Esophagus muscularis mucosa (tissue), 4 donors: ENCODE measurements at places on chromosomes 1 and 21.

GRCh38 chr1:47727697-47728085 is 269.5 kb downstream of the TRABD2B start:
- DNase-seq, result no peak

- no peak for DNase-seq
These were observed 181.1 kb downstream of the RWDD3 start for GRCh38 chr1:95415146-95415545.

DNA sequence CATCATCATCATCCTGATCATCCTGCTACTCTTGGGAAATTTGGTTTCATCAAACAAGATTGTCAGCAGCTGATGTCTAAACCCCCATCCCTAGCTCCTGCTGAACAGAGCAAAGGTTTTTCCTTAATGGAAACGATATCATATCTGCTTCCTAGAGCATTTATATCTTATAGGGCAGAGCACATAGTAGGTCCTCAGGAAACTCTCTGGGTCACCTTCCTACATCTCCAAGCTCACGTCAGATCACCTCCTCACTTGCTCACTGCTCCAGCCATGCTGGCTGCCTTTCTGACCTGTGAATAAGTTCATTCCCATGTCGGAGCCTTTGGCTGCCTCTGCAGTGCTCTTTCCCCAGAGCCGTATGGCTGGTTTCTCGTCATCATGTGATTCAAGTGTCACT is 10.4 kb downstream of the FBXO2 start:
- DNase-seq, result no peak

DNA sequence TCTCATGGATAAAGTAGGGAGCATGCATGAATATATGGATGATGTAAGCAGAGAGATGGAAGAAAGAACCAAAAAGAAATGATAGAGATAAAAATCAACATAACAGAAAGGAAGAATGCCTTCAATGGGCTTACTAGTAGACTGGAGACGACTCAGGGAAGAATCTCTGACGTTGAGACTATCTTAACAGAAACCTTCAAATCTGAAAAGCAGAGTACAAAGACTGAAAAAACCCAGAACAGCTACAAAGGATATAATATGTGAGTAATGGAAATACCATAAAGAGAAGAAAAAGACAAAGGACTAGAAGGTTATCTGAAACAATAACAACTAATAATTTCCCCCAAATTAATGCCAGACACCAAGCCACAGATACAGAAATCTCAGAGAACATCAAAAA is 18.3 kb upstream of the SELP start:
- DNase-seq, result no peak

- DNase-seq, result no peak
These were observed 12.8 kb downstream of the CADM3 start for GRCh38 chr1:159184201-159184600.

DNA sequence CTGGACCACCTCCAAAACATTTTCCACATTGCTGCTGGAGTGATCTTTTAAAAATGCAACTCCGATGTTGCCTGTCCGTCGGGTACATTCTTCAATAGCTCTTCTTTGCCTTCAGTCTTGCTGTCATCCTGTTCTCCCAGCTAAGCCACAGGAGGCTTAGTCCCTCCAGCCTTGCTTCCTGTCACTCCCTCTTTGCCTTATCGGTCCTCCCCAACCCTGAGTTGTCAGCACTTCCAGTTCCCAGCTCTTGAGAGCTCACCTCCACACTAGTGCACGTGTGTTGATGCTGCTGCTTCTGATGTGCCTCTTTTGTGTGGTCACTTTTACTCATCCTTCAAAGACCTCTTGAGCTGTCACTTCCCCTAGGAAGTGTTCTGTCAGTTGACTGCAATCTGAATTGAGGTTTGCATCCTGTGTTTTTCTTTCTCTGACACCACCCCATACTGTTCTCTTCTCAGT is 15.3 kb downstream of the UCK2 start:
- no peak for DNase-seq

GRCh38 chr1:97572561-97572960 is 348.3 kb downstream of the DPYD start:
- no peak for DNase-seq

- no peak for DNase-seq
These were observed 66.0 kb upstream of the NRIP1 start for GRCh38 chr21:15130751-15131150.

GRCh38 chr1:165960136-165960535 is 132.7 kb downstream of the UCK2 start:
- DNase-seq, result peak; percentile 47

- no peak for DNase-seq
These were observed 1.6 kb downstream of the TNFRSF14 start for GRCh38 chr1:2557482-2558400.

DNA sequence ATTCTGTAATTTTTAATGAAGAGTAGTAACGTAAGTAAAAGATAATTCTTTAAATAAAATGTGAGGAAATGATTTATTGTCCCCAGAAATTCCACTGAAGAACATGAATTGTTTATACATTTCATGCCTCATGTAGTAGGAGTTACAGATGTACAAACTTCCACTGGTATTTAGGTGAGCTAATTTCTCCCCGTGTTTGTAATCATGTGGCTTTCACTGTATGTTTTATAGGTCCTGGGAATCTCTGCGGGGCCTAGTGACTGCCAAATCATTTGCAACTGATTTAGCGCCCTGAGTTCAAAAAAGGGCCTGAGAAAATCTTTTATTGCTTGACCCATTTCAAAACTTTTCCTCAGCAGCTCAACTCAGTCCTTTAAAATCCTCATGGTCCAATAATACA is 30.5 kb upstream of the FASLG start:
- no peak for DNase-seq

- no peak for DNase-seq
These were observed 119.2 kb downstream of the RWDD3 start for GRCh38 chr1:95353194-95353593.

GRCh38 chr1:18148461-18148860 is 40.9 kb downstream of the IGSF21 start:
- DNase-seq, result no peak

GRCh38 chr1:247656221-247656875 is 23.2 kb downstream of the OR13G1 start:
- no peak for DNase-seq

DNA sequence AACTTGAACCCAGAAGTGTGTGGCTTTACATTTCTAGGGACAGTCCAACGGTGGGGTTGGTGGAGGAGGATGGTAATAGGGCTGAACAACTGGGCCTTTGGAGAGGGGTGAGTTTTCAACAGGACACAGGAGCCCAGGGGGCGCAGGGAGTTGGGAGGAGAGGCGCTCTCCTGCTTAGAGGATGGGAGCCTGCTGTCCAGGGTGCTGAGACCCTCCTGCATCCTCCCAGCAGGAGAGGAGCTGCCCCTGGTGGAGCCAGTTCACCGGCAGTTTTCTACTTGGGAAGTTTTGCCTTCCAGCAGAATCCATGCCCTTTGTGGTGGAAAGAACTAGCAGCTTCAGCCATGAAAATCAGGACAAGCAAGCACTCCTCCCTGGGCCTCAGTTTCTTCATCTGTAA is 8.6 kb downstream of the KCNC4 start:
- no peak for DNase-seq

- no peak for DNase-seq
These were observed 122.7 kb downstream of the TGFBR3 start for GRCh38 chr1:91763252-91763651.

DNA sequence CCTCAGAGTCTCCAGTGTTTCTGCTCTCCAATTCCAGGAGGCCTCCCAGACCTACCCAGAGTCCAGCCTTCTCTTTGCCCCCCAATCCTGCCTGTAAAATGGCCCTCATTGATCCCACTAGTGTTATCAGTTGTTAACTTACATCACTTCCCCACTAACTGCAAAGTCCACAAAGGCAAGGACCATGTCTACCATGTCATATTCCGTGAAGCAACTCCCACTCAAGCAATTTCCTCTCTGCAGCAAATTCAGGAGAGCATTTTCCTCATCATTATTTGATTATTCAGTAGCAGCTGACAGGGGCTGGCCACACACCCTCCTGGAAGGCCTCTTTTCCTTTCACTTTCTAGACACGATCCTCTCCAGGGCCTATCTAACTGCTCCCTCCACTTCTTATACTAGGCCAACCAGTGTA is 153.5 kb downstream of the RERE start:
- DNase-seq, result no peak

- DNase-seq, result no peak
These were observed 9.0 kb downstream of the ARHGEF2 start for GRCh38 chr1:155969377-155969791.

- DNase-seq, result no peak
These were observed 63.3 kb downstream of the MEF2D start for GRCh38 chr1:156437037-156437867.

DNA sequence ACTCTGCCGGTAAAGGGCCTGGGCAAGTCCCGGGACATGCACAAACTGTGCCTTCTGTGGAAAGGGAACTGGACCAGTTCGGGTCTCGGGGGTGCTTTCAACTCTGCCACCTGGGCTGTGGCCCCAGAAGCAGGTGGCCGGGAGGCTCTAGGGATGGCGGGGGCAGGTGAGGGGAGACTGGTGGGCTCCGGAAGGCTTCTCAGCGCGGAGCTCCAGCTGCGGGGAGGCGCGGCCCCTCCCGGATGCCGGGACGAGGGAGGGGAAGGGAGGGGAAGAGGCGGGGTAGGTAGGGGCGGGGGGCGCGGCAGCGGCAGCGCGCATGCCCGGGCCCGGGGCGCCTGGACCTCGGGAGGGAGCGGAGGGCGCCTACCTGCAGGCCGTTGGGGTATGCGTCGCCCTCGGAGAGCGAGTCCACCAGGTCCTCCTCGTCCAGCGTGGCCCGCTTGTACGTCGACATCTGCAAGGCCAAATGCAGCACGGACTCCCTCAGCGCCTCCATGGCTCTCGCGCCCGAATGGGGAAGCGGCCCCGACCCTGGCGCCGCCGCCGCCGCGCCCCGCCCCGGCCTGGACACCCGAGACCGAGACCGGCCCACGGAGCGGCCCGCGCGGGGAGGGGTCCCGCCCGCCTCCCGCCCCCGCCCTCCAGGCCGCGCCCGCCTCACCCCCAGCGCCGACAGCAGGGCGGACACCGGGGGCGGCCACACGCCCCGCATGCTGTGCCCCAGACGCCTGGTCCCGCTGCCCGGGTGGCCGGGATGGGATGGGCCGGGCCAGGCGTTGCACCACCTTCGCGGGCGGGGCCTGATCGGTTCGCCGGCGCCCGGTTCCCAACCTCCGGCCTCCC is at the start of gene ECE1:
TSS of gene ECE1 (minus strand) at position 764 of the 846 bp plus-strand sequence. CDS start at position 715, 49 bp downstream.
- DNase-seq, result no peak
